Ascending aorta (tissue), 2 donors: ENCODE measurements at places on chromosomes 3 and 15.

- no peak for DNase-seq
Observed at GRCh38 chr3:34016925-34017587, 218.6 kb downstream of the PDCD6IP start.

- DNase-seq, result peak; percentile 87
Observed at GRCh38 chr15:74616366-74616939, 817 bp downstream of the CLK3 start.

GRCh38 chr15:72112116-72112515 lies 5.8 kb downstream of the MYO9A start:
- DNase-seq, result no peak

- DNase-seq, result no peak
Observed at GRCh38 chr3:25655659-25656058, 9.0 kb downstream of the TOP2B start.

- DNase-seq, result no peak
Observed at GRCh38 chr3:163368168-163368567, 1710.1 kb downstream of the SI start.

DNA sequence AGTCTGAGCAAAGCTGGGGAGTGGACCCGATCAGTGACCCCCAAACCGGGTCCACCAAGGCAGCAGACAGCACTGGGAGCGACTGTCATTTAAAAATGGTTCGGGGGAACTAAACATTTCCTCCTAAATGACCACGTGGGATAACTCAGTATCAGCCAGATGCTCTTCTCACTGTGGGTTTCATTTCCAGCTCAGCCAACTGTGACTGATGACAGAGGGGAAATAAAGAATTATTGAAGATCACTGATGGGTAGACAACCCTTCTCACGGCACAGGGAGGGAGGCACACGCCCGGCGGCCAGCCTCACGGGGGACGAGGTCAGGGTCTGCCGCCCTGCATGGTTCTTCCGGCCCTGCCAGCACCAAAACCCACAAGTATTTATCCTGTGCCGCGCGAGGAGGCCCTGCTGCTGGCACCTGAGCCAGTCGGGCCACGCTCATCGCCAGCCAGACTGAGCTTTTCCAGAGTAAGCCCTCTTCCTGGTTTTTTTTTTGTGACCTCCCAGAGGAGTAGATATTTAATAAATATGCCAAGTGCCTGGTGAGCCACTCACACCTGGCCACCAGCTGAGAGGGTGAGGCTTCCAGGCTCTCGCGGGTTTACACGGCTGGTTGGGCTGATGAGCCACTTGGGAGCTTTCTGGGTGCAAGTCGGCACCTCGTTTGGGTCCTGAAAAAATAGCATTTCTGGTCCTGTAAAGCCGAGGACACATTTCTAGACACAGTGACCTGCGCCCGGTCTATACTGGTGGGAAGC lies 6.2 kb downstream of the MELTF start:
- DNase-seq, result no peak

DNA sequence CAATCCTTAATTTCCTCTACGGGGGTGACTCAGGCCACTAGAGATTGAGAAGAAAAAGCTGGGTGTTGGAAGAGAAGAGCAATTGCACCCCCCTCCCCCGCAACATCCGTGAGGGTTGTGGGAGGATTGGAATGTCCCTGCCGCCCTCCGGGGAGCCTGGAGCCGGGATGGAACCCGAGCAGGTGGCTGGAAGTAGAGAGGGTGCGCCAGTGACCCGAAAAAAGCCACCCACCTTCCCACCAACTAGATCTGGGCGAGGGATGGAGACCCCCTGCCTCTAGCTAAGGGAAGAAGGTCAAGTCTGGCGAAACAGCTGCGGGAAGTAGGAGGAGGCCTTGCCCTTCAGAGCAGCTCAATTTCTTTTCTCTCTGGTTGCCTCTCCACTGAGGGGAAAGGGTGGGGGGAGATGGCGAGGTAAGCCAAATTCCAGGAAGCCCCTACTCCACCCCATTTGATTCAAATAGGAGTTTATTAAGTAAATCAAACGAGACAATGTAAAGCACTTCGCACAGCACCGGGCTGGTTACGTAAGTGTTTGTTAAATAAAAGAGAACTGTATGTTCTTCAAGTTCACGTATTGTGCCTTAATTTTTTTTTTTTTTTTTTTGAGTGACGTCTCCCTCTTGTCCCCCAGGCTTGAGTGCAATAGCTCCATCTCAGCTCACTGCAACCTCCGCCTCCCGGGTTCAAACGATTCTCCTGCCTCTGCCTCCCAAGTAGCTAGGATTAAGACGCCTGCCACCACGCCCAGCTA lies 1.1 kb upstream of the WWTR1 start:
- no peak for DNase-seq

DNA sequence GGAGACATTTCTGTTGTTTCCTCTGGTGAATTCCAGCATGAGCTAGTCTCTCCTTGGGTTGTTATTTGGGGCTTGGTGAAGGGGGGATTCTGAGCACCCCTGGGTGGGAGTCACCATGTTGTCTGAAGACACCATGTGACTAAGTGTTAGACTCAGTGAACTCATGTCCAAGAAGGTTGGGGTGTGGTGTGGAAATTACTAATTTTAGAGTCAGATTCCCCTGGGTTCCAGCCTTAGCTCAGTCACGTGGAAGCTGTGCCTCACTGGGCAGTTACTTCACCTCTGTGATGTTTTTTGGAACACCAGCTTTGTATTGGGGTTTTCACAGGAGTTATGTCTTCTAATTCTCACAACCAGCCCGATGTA lies 171.5 kb downstream of the RPLP1 start:
- DNase-seq, result no peak

- no peak for DNase-seq
Observed at GRCh38 chr15:40787344-40787841, 17.6 kb downstream of the C15orf62 start.

GRCh38 chr15:94177112-94177511 lies 54.2 kb upstream of the MCTP2 start:
- DNase-seq, result no peak

DNA sequence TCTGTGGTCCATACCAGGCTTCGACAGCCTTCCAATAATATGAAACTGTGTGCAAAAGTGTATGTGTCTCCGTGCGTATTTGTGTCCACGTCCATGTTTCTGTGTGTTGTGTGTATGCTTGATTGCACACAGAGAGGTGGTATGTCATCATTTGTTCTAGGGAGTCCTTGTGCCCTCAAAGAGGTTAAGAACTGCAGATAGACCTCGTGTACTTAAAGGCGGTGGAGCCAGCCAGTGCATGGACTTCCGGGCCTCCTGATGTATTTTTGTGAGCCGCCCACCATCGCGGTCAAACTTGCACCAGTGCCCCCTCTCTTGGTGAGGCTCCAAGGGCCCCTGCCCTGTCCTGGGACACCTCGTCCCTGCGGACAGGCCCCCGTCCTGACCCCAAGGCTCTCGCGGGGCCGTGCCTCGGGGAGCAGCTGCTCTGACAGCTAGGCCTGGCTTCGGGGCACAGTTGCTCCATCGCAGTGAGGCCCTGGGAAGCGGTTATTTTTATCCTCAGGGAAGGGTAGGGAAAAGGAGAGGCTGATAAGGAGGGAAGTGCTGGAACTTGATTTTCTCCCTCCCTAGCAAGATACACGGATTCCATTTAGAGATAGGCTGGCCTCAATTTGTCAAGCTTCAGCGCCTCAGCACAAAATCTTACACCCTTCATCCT lies 1.2 kb upstream of the RYK start:
- DNase-seq, result no peak

DNA sequence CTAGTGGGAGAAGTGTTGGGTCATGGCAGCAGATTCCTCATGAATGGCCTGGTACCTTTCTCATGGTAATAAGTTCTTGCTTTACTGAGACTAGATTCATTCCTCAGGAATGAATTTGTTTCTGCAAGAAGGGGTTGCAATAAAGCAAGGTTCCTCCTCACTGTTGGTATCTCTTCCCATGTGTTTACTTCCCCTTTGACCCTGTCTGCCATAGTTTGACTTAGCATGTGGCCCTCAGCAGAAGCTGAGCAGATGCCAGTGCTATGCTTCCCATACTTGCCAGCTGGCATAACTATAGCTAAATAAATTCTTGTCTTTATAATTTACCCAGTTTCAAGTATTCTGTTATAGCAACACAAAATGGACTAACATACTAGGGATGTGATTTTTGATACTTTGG lies 163.6 kb upstream of the COL8A1 start:
- DNase-seq, result no peak

- DNase-seq, result peak; percentile 80
Observed at GRCh38 chr15:100241572-100242482, 99.9 kb downstream of the ADAMTS17 start.

GRCh38 chr3:115399750-115400149 lies 223.6 kb upstream of the GAP43 start:
- DNase-seq, result no peak

GRCh38 chr3:123290962-123291361 lies 89.2 kb downstream of the SEC22A start:
- no peak for DNase-seq

- DNase-seq, result no peak
Observed at GRCh38 chr3:133540896-133541674, 32.4 kb upstream of the CDV3 start.

DNA sequence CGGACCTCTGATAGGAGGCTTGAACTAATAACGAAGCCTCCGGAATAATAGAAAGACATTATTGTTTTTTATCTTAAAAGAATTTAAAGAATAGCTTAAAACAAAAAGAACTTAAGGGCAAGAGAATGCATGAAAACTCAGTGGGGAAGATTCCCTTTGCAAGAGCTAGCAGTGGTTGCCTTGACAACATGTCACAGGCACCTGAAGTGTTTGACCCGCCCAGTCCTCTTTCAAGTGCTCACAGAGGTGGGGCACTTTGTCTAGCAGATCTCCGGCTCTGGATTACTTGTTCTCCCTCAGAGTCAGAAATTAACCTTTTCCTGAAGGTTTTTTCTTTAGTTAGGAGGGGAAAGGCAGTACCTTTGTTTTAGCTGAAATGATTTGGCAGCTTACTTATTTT lies 37.8 kb downstream of the LARS2 start:
- DNase-seq, result no peak

DNA sequence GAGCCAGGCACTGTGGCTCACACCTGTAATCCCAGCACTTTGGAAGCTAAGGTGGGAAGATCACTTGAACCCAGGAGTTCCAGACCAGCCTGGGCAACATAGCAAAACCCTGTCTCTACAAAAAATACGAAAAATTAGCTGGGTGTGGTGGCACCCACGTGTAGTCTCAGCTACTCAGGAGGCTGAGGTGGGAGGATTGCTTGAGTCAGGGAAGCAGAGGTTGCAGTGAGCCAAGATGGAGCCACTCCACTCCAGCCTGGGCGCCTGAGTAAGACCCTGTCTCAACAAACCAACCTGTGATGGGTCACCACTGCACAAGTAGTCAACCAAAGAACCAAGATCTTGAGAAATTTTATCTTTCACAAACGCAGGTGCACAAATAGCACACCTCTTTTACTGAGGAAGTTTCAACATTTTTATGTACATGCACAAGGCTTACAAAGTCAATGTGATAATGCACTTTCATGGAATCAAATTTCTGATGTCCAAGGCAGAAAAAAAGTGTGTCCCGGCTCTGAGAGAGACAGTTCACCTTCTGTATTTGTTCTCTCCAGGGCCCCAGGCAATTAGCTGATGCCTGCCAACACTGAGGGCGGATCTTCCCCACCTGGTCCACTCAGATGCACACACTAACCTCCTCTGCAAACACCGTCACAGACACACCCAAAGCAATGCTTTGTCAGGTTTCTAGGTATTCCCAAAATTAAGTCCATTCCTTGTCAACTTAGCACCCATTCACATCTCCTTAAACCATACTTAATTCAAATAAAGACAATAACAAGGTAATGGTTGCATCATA lies 12.4 kb downstream of the ACAA1 start:
- DNase-seq, result no peak
